Cardiac septum (tissue), 1 donor: ENCODE measurements at places on chromosomes 4 and X.

GRCh38 chr4:123846561-123846960 lies 450.0 kb downstream of the SPRY1 start:
- no peak for DNase-seq

DNA sequence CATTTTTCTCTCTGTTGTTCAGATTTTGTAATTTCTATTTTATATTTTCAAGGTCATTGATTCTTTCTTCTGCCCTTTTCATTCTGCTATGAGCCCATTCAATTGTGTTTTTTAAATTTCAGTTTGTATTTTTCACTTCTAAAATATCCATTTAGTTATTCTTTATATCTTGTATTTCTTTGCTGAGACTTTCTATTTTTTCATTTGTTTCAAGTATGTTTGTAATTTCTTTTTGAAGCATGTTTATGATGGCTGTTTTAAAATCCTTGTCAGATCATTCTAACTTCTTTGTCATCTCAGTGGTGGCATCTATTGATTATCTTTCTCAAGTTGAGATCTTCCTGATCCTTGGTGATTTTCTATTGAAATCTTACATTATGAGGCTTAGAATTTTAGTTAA lies 157.2 kb upstream of the USP9X start:
- no peak for DNase-seq

GRCh38 chr4:11900359-11900758 lies 471.7 kb upstream of the HS3ST1 start:
- DNase-seq: no peak

DNA sequence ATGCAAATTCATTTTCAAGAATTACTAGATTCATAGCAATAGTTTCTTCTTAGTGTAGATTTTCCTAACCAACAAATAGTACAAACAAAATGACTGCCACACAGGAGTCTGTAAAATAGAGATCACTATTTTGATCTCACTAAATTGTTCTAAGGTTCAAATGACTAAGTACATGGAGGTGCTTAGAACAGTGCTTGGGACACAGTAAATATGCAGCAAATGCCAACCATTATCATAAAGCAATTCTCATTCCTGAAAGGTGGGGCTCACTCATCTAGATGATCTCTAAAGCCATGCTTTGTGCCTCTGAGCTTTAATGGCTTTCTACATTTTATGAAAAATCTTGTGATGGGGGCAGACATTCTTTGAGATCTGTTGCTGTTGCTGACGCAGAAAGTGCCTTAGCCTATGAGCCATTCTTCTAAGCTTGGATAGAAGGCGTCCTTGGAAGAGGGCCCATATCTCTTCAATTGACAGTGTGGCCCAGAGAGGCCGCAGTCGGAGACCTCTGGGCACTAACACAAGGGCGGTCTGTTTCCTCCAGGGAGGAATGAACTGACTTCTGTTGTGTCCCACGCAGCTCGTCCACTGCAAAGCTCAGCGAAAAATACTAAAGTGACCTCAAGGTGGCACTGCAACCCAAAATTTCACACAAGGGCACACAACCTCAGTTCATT lies 23.5 kb downstream of the TLR10 start:
- peak; percentile 78 for DNase-seq

- DNase-seq: no peak
Measured at GRCh38 chr4:72629540-72629939, 60.5 kb upstream of the ADAMTS3 start.

- DNase-seq: no peak
Measured at GRCh38 chr4:10659251-10659650, 25.3 kb downstream of the CLNK start.

DNA sequence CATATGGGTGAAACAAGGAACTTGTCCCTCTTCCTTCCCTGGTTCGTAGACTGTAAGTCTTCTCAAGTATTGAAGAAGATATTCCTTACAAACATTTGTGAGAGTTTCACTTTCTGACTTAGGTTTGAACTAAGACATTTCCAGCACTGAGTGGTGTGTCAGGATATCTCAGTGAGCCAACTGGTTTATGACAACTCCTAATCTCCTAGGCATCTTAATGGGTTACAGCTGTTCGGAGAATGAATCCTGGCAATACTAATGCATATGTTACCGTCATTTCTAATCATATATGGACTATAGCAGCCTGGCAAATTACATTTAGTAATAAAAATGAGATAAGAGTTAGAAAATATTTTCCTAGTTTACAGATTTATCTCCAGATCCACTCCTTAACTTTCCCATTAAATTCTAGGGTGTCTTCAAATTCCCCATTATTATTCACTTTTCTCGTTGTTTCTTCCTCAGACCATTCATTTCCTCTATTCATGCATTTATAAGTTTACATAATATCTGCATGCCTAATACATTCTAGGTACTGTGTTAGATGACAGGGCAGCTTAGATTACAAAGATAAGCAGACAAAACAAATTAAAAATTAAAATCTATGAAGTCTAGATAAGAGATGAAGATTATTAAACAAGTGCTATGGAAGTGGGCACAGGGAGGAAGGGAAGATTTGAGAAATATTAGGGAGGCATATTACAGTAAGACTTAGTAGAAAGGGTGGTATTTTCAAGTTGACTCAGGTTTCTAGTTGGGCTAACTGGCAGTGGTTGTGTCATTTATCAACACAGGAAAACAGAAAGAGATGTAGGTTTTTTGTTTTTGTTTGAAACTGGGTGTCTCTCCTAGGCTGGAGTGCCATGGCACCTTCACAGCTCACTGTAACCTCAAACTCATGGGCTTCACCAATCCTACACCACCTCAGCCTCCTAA lies 173.9 kb downstream of the WDFY3 start:
- DNase-seq: no peak

GRCh38 chr4:150080337-150080736 lies 2.1 kb downstream of the DCLK2 start:
- no peak for DNase-seq

GRCh38 chrX:12360986-12361598 lies 222.8 kb downstream of the FRMPD4 start:
- DNase-seq: no peak

DNA sequence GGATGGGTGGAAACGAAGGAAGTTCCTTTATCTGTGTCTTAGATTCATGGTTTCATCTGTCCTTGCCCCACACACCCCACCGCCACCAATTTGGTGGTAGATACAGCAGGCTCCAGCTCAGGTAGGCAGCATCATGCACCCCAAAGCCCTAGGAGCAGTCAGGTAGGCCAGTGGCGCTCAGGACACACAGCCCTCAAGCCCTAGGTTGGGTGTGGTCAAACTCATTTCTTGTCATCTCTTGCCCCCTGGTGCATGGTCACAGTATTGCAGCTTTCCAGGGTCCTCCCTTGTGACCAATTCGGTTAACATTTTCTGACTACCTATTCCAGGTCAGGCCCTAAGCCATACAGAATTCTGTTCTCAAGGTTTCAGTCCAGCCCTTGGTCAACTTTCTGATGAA lies 14.5 kb upstream of the PRRG3 start:
- no peak for DNase-seq

- DNase-seq: no peak
Measured at GRCh38 chr4:109410226-109410625, 23.4 kb upstream of the SEC24B start.

GRCh38 chrX:44224760-44225159 lies 118.7 kb downstream of the EFHC2 start:
- DNase-seq: no peak

- DNase-seq: no peak
Measured at GRCh38 chr4:164648849-164649212, 105.1 kb upstream of the SMIM31 start.

- no peak for DNase-seq
Measured at GRCh38 chr4:76377911-76378310, 43.0 kb downstream of the CCDC158 start.

DNA sequence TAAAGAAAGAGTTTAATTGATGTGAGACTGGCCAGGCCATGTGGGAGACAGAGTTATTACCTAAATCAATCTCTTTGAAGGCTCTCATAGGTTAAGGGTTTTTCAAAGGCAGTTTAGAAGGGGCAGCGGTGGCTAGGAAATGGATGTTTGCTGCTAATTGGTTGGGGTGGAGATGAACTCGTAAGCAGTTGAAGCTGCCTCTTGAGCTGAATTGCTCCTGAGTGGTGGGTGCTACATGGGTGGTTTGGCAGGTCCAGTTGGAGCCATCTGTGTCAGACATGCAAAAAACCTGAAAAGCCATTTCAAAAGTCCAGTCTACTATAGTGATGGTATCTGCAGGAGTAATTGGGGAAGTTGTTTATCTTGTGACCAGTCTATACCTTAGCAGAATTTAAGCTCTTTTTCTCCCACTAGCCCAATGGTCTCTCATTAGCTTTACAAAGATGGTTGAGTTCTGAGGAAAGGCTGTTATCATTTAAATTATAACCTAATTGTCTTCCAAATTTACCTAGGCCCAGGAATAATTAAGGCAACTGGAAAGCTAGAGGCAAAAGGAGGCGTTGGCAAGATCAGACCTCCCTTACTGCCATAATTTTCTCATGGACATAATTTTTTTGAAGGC lies 762.4 kb upstream of the FRG1 start:
- DNase-seq: no peak

DNA sequence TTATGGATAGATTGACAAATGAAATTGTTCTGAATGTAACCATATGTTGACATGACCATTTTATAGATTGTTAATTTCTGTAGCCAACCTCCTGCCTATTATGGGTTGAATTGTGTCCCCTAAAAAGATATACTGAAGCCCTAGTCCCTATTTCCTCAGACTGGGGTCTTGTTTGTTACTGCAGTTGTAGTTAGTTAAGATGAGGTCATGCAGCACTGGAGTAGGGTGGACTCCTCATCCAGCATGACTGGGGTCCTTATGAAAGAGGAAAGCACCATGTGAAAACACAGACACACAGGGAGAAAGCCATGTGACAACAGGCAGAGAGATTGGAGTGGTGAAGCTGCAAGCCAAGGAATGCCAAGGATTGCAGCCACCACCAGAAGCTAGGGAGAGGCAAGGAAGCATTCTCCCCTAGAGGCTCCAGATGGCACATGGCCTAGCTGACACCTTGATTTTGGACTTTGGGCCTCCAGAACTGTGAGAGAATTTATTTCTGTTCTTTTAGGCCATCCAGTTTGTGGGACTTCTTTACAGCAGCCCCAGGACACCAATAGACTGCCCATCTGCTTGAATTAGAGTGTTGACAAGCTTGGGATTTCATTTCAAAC lies 14.0 kb downstream of the MTM1 start:
- DNase-seq: no peak

DNA sequence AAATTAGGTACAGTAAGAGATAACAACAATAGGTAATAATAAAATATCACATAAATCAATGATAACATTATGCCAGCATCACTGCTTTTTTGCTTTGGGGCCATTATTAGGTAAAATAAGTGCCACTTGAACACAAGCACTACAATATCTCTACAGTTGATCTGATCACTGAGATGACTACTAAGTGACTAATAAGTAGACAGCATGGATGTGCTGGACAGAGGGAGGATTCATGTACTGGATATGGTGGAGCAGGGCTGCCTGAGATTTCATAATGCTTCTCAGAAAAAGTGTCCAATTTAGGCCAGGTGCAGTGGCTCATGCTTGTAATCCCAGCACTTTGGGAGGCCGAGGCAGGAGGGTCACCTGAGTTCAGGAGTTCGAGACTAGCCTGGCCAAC lies 137.8 kb upstream of the IL1RAPL2 start:
- DNase-seq: no peak

DNA sequence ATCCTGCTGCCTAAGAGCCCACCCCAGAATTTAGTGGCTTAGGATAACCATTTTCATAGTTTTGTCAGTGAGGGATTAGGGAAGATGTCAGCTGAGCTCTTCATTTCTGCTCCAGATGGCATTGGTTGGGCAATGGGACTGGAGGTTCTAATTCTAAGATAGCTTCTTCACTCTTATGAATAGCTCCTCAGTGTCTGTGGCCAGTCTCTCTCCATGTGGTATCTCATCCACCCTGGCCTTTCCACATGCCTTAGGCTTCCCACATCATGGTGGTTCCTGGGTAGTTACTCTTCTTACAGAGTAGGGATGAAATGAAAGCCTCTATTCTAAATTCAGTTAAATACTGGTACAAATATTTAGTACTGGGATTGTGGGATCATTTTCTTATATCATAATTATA lies 31.3 kb downstream of the REPS2 start:
- DNase-seq: no peak

GRCh38 chrX:20720954-20721626 lies 454.4 kb upstream of the RPS6KA3 start:
- DNase-seq: no peak

- DNase-seq: no peak
Measured at GRCh38 chr4:26204249-26204825, 116.5 kb upstream of the RBPJ start.

- DNase-seq: no peak
Measured at GRCh38 chr4:176444741-176445140, 125.0 kb downstream of the SPCS3 start.

DNA sequence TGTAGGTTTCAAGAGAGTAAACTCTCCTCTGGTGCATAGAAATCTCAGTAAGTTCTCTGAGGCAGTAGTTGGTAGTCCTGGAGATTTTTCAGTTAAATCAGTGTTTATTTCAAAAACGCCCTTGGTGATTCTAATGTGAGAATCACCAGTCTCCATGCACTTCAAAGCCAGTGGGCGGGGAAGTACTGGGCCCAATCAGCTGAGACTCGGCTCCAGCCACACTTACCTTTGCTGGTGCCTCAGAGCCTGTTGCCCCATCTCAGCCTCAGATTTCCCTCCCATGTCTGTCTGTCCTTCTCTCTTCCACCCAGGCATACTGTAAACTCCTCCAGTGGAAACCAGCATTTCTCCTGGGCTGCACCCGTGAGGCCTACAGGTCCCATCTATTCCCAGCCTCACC lies 7.4 kb upstream of the MGST2 start:
- DNase-seq: no peak
